ENCODE measurements at places on chromosomes 3 and 15. TPM values are rescaled to one million over a fixed set of nuclear protein-coding genes. Genes with fewer than 3 reads are reported as not detected.

ZNF662 gene
- 1.4 TPM for total RNA-seq

DNA sequence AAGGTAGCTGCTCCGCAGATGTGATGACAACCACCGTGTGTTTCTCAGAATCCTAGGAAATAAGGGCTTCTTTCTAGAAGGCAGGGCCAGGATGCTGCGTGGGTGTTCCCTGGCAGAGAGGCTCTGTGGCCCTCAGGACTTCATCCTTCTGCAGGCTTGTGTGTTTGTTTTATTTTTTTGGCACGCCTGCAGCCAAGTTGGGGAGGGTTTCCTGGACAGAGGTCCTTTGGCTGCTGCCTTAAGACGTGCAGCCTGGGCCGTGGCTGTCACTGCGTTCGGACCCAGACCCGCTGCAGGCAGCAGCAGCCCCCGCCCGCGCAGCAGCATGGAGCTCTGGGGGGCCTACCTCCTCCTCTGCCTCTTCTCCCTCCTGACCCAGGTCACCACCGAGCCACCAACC lies at the start of gene CLEC3B:
CLEC3B (plus strand) TSS at position 266 of the 400 bp plus-strand sequence; CDS start at position 326, 60 bp downstream.
- peak; percentile 30 for DNase-seq

- no peak for DNase-seq
These were observed 52.1 kb upstream of the IQSEC1 start for GRCh38 chr3:13125092-13126015.

DNA sequence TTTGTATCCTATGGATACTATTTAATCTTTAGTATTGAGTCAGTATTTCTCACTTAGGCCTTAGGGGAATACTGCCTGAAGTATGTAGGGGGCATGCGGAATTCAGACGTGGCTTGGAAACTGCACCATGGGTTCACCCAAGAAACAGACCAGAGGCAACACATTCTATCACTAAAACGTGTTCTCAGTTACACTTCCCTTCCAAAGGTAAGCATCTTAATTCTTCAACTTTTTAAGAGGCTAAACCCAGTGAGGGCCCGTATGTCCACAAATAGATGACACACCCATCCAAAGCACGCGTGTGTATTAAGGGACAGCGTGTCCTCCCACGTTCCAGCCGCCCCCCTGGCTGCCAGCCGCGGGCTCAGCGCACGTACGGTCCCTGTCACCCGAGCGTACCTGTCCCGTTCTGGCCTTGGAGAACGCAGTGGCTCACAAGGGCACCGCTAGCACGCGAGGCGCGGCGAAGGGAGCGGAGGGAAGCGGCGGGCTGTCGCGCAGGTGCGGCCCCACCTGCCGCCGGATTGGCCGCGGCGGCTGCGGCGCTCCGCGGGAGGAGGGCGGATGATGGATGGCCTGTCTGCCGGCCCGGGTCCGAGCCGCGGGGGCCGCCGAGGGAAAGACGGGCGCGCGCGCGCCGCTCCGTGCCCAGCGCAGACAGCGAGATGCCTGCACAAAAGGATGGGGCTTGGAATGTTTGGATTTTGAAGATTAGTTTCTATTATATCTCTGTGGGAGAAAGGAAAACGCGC lies 1003.9 kb upstream of the NR2F2 start:
- no peak for DNase-seq

DNA sequence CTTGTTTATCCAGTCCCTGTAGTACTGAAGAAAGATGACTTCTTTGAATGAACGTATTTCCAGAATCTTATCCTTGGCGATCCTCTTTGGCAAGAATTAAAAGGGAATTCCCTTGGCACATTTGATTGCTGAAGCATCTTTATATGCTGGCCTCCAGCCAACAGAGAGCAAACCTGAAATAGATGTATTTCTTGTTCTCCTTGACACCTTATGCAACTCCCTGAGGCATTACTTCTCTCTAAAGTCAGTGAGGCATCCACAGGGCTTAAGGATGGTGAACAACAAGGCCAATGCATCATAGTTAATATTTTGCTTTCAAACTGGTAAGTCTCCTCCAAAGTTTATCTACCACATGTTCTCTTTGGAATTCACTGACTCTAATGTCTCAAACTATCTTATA lies 450.9 kb upstream of the THRB start:
- DNase-seq, result no peak
